ENCODE measurements at places on chromosomes 6 and 20. TPM values are rescaled to one million over a fixed set of nuclear protein-coding genes. Genes with fewer than 3 reads are reported as not detected.
A peak's percentile ranks its signal among the peaks of the same experiment; 100 is the strongest.

DNA sequence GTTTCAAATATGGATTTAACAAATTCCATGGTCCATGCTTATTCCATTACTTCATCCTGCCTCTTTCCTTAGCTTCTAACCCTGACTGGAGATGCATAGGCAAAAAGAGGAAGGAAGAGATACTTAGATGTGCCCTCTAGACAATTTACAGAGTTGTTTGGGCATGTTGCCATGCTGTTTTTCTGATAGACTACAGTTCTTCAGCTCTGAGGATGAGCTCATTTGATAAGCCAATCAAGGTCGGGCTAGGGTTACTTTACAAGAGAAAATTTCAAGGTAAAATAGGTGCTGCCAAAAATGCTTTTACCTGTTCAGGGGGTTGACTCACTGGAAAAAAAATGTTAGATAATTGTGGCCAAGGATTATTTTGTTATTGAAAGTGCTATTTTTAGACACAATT is 5.9 kb downstream of the HCRTR2 start:
- H3K27me3 ChIP-seq, result peaks cover 6% of the 10 kb centered on the region
- no peak overlapping the region for H3K4me3 ChIP-seq
- no peak overlapping the region for H3K27ac ChIP-seq
- no peaks in the 10 kb centered on the region for H3K4me1 ChIP-seq
- no peaks in the 10 kb centered on the region for H3K36me3 ChIP-seq
- DNase-seq, result no peak

DNA sequence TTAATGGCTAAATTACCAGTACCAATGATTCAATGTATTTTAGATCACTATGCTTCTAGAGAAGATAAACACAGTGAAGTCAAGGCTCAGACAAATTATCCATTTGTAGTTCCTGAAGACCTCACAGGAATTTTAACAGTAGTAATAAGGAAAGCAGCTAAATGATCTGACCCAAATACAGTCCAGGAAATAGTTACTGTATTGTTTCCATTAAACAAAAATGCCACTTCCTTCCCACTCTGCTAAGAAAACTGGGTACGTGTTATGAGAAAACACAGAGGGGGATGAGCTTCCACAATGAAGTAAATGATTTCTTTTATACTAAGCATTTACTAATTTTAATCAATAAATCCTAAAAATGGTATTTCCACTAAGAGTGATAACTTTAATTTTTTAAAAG is 127.9 kb downstream of the CDK19 start:
- H3K36me3 ChIP-seq, result no peaks in the 10 kb centered on the region
- H3K27me3 ChIP-seq, result no peaks in the 10 kb centered on the region
- H3K4me3 ChIP-seq, result no peak overlapping the region
- H3K4me1 ChIP-seq, result peaks cover 4% of the 10 kb centered on the region

GRCh38 chr6:121925534-121926255 is 473.8 kb upstream of the HSF2 start:
- H3K36me3 ChIP-seq, result no peaks in the 10 kb centered on the region
- H3K4me3 ChIP-seq, result no peak overlapping the region
- DNase-seq, result no peak
- no peak overlapping the region for H3K27ac ChIP-seq
- peaks cover 3% of the 10 kb centered on the region for H3K4me1 ChIP-seq

GRCh38 chr20:46308258-46309157 is at the start of gene CDH22:
Gene CDH22 (minus strand): TSS chr20:46308498. CDS start chr20:46251294, 57,204 bp downstream.
- H3K4me3 ChIP-seq, result peak within 1 kb of the TSS; percentile 53
- H3K36me3 ChIP-seq, result no peaks in the 10 kb centered on the region
- peak; percentile 66 for DNase-seq

DNA sequence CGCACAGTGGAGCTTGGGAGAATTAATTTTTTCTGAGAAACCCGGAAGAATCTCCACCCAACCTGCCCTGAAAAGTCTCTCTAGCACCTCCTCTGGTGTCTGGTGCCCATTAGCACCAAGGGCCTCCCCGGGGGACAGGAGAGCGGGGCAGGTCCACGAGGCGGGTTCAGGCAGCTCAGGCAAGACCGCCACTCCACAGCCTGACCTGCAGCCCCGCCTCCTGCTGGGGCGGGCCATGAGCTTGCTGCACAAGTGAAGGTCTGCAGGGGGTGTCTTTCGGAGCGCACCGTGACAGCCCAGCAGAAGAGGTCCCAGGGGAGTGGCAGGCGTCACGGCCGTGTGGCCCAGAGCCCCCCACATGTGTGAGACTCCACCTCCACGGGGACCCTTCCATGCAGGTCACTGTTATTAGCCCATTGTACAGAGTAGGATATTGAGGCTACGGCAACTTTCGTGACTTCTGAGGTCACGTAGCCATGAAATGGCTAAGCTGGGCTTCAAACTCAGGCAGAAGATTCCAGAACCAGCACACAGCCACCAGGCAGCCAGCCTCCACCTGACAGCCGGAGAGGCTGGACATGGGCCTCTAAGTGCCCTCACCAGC is 63.9 kb upstream of the SLCO4A1 start:
- DNase-seq, result no peak
- H3K27ac ChIP-seq, result no peak overlapping the region
- no peak overlapping the region for H3K4me3 ChIP-seq
- no peaks in the 10 kb centered on the region for H3K4me1 ChIP-seq
- no peaks in the 10 kb centered on the region for H3K27me3 ChIP-seq

DNA sequence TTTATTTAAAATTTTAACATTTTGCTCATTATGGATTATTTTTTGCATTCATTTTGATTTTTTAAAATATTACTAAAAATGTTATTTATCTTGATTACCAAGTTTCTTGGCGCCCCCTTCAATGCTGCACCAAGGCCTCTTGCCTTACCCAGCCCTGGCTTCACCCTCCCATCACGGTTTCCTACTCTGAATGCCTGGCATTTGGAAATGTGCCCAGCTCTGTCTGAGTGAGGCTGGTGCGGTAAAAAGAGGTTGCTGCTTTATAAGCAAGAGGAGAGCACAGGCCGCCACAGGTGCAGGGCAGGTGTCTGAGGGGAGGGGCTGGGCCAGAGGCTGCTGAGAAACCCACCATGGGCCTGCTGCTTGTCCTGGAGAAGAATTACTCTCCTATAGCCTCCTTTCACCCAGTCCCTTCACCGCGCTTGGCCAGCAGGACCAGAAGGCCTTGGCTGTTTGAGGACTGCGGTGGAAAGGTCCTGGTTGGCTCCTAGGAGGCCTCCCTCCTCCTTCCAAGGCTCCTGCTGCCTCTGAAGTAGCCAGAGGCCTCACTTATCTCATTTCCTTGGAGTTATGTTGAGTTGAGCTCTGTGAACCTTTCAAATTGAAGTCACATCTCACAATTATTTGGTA is 62.6 kb downstream of the BANF2 start:
- H3K27me3 ChIP-seq, result no peaks in the 10 kb centered on the region
- no peaks in the 10 kb centered on the region for H3K36me3 ChIP-seq
- no peak for DNase-seq
- H3K4me3 ChIP-seq, result no peak overlapping the region
- no peak overlapping the region for H3K27ac ChIP-seq

- H3K27me3 ChIP-seq, result no peaks in the 10 kb centered on the region
- H3K36me3 ChIP-seq, result no peaks in the 10 kb centered on the region
- H3K4me1 ChIP-seq, result no peaks in the 10 kb centered on the region
- no peak overlapping the region for H3K4me3 ChIP-seq
- DNase-seq, result no peak
- no peak overlapping the region for H3K27ac ChIP-seq
These were observed 23.7 kb upstream of the KIF16B start for GRCh38 chr20:16596991-16597390.

DNA sequence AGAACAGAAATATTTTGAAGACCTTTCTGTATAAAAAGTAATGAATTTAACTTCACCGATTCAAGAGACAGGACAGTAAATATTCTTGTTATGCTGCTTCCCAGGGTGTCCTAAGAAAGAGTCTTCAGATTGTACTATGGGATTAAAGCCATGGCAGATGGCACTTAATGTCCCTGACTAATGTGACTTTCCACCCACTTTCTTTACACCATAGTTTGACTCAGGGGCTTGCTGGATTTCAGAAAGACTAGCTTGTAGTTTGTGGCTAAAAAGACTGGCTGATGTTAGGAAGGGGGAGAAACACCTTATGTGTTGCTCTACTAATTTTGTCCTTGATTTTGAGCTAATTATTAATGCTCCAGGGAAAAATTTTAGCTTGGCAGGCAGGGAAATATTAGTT is 75.9 kb downstream of the UTRN start:
- no peaks in the 10 kb centered on the region for H3K27me3 ChIP-seq
- no peak overlapping the region for H3K27ac ChIP-seq
- H3K36me3 ChIP-seq, result no peaks in the 10 kb centered on the region
- no peak for DNase-seq
- peaks cover 13% of the 10 kb centered on the region for H3K4me1 ChIP-seq
- H3K4me3 ChIP-seq, result no peak overlapping the region

GRCh38 chr20:33191955-33192354 is 24.0 kb downstream of the BPIFA2 start:
- H3K4me3 ChIP-seq, result no peak overlapping the region
- H3K4me1 ChIP-seq, result no peaks in the 10 kb centered on the region
- no peaks in the 10 kb centered on the region for H3K36me3 ChIP-seq
- no peak overlapping the region for H3K27ac ChIP-seq

DNA sequence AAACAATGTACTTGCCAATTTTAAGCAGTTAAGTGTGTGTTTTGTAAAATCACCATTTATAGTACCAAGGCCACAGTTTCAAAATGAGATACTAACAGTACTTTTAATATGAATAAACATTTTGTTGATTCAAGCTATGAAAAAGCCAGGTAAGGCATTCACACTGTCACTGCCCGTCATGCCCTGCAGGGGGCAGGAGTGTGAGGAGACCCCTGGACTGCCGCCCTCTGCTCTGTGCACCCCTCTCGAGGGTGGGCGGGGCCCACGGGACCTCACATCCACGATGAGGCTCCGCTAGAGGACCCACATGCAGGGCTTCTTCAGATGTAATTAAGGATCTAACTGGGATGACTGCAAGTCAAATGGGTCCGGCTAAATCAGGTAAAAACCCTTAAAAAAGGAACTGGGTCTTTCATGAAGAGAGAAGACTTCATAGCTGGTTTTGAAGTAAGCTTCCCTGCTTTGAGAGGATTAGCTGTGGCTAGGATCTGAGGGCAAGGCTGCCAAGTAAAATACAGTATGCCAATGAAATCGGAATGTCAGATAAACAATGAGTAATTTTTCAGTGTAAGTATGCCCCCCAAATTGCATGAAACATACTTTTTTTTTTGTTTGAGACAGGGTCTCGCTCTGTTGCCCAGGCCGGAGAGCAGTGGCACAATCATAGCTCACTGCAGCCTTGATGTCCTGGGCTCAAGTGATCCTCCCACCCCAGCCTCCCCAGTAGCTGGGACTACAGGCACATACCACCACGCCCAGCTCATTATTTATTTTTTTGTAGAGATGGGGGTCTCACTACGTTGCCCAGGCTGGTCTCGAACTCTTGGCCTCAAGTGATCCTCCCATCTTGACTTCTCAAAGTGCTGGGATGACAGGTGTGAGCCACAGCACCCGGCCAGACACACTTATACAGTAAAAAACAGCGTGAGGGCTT is 18.7 kb downstream of the DIDO1 start:
- H3K4me3 ChIP-seq, result no peak overlapping the region
- H3K4me1 ChIP-seq, result no peaks in the 10 kb centered on the region
- no peak for DNase-seq
- peaks cover 52% of the 10 kb centered on the region for H3K36me3 ChIP-seq
- H3K27me3 ChIP-seq, result no peaks in the 10 kb centered on the region
- H3K27ac ChIP-seq, result no peak overlapping the region

Gene FYN
- 97.2 TPM for total RNA-seq

Gene CGA
- total RNA-seq, result not detected

Gene RAB44
- total RNA-seq, result not detected

Gene FAM209B
- total RNA-seq, result 0.82 TPM

Gene ITCH
- total RNA-seq, result 45.2 TPM

Gene PRSS16
- 20.2 TPM for total RNA-seq
